AG08396 (cell line): ENCODE measurements at places on chromosomes 2 and 18.
A peak's percentile ranks its signal among the peaks of the same experiment; 100 is the strongest.

DNA sequence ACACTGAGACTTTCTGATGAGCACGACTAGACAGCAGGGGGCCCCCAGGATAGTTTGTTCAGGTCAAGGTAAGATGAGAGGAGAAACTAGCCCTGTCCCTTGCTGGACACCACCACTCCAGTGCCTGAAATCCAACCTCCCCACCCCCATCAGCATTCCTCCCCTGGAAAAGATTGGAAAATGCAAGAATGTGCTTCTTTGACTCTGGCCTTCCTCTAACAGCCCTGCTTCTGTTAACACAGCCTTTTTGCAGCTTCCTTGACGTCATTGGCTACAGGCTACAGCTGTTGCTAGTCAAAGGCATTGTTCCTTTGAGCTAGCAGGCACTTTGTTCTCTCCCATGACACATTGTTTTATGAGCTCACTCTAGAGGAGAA lies 20.1 kb upstream of the LTBP1 start:
- DNase-seq = peak; percentile 39

DNA sequence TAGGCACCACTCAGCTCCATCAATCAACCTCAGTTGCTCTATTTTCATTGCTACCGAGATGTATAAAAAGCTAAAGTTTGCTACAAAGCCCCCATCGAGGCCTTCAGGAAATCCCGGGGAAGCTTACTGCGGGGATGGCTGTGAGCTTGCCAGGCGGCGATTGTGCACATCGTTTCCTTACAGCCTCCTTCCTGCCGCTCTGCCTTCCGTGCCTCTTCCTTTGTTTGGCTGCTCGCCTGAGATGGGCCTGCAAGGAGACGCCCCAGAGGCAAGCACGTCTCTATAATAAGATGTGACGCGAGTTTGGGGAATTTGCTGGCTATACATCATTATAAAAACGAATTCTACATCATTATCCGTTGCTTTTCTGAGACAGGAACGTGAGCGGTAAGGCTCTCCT lies 41.6 kb downstream of the DHRS9 start:
- DNase-seq = no peak

GRCh38 chr2:55518841-55519165 lies 715 bp upstream of the CFAP36 start:
- DNase-seq = no peak

DNA sequence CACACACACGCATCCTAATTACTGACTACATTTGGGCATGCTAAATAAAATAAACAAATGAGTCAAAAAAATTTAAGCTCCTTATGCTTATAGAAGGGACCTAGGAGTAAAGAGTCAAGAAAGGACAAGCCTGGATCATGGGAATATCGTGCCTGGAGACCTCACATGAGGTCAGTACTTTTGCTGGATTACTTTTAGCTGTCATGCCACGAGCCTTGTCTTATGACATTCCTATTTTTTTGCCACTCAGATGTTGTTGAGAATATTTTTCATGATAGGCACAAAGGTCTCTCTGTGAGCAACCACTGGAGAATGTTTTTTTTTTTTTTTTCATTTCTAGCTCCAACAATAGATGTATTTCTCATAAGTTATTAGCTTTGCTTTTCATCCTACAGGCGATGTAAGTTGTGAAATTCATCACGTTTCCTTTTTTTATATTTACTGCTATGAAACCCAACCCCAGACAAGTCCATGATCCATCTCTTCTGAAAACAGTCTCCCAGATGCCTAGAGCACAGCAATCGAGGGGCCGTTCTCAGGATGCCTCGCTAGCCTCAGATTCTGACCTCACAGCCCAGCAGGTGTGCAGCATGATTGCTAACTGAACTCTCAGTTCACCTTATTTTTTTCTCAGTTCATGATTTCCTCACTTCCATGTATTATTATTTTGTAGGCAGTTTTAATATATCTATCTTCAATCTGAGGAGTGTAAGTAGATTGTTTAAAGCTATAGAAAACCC lies 464.5 kb downstream of the IRS1 start:
- no peak for DNase-seq

GRCh38 chr2:42557306-42557705 lies 11.1 kb upstream of the MTA3 start:
- DNase-seq = no peak

GRCh38 chr2:189506514-189506976 lies 65.3 kb downstream of the WDR75 start:
- no peak for DNase-seq

DNA sequence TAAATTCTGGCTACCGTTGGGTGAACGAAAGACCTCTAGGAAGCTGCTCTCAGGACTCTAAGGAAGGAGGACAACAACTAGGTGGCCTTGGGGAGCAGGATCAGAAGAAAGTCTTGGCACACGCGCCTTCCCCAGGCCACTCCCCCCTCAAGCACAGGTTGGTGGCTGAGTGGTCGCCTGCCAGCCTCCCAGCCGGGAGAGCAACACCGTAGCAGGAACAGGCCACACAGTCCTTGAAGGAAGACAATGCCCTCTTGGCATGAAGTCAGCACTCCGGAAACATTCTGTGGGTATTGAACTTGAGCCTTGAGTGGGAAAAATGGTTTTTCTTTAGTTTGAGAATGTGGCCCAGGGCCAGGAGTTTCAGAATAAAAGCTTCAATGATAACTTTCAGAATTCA lies 87.4 kb upstream of the AGAP1 start:
- DNase-seq = no peak

DNA sequence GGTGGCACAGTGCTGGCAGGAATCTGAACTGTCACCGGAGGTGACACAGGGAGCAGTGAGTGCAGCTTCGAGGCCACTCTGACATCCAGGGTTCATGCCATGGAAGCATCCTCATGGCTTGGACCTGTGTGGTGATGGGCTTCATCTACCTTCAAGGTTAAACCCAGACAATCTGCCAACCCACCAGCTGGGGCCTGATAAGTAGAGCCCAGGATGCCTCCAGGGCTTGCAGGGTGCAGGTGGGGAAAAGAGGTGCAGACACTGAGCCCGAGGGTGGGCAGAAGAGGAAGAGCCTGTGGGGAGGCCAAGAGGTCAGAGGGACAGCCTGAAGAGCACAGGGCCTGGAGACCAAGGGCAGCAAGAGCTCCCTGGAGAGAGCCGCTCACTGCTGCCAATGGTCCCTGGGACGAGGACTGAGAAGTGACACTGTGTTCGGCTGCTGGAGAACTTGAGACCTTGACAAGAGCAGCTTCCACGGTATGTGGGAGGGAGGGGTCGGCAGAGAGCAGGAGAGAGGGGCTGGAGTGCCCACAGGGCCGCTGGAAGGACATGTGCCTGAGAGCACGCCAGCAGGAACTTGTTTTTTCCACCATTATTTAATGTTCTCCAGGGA lies 8.1 kb upstream of the HES6 start:
- no peak for DNase-seq

DNA sequence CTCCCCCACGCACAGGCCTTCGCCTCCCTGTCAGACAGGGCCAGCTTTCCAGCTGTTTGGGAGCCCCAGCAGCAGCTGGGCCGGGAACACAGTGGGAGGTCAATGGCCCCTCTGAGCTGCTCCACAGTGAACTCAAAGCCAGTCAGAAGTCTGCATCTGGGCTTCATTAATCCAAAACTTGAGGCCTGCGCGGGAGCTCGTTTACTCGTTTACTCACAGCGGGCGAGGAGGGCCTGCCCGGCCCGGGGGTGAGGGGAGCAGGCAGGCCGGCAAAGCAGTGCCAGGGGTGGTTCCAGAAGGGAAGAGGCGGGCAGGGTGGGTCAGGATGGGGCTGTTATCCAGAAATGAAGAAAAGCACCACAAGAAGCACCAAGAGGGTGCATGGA lies 36.8 kb upstream of the SEMA4C start:
- peak; percentile 67 for DNase-seq

GRCh38 chr2:237199577-237199976 lies 113.9 kb downstream of the COPS8 start:
- DNase-seq = no peak

DNA sequence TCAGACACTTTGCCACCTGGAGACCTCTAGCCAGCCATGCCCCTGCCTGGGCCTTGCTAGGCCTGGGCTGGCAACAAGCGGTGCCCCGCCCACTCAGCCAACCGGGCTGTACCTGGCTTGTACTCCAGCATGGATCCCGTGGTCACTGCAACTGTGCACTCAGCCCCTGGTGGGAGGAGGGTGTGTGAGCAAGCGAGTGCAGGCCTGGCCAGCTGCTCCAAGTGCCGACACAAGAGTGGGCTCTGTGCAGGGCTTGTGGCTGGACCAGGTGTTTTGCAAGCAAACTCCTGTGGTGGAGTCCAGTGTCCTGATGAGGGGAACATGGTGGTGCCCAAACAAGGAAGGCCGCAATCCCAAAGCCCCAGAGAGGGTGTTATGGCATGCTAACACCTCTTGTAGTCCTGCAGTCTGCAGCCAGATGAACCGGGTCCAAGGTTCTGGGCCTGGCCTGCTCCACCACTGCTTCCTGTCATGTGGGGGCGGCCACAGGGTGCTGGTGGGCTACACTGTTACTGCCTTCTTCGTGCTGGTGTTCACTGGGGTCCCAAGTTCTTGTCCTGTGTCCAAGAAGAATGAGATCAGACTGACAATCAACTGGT lies 60.1 kb upstream of the CD28 start:
- no peak for DNase-seq

GRCh38 chr2:158893026-158893425 lies 75.4 kb upstream of the TANC1 start:
- DNase-seq = peak; percentile 71

- no peak for DNase-seq
Observed at GRCh38 chr2:157203651-157204050, 53.9 kb upstream of the GALNT5 start.

- DNase-seq = no peak
Observed at GRCh38 chr2:187612857-187613256, 58.6 kb upstream of the TFPI start.

DNA sequence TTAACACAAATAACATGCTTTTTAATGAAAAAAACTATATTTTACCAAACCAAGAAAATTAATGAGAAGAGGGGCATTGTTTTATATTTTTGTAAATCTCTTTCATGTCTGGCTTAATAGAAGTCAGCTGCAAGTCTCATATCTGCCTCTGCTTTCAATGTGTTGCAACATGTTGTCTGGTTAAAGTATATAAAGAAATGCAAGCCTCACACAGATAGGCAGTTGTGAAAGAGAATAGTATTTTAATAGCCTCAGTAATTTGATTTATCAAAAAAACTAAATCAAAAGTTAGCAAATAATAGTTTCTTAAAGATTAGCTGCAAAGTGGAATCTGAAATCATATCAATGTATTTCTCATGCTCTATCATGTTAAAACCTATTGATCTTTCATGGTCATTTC lies 52.9 kb upstream of the NCOA1 start:
- DNase-seq = no peak

DNA sequence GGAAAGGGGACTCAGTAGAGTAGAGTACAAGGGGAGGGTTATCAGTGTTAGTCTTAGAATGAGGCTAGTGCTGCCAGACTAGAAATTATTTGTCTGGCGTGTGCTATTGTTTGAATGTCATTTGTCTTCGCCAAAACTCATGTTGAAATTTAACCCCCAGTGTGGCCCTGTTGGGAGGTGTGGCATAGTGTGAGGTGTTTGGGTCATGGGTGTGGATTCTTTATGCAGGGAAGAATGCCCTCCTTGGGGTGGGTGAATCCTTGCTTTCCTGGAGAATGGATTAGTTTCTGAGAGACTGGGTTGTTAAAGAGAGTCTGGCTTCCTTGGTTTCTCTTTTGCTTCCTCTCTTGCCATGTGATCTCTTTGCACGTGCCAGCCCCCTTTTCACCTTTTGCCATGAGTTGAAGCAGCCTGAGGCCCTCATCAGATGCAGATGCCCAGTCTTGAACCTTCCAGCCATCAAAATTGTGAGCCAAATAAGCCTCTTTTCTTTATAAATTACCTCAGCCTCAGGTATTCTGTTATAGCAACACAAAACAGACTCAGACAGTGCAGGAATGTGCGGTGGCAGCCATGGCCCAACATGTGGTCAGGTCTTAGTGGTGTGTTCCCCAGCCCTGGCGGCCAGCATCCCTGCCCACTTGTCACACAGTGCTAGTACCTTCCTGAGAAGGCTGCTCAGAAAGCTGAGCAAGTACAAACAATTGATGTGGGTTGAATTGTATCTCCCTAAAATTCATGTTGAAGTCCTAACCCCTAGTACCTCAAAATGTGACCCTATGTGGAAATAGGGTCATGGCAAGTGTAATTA lies 48.4 kb upstream of the NAB1 start:
- DNase-seq = no peak

DNA sequence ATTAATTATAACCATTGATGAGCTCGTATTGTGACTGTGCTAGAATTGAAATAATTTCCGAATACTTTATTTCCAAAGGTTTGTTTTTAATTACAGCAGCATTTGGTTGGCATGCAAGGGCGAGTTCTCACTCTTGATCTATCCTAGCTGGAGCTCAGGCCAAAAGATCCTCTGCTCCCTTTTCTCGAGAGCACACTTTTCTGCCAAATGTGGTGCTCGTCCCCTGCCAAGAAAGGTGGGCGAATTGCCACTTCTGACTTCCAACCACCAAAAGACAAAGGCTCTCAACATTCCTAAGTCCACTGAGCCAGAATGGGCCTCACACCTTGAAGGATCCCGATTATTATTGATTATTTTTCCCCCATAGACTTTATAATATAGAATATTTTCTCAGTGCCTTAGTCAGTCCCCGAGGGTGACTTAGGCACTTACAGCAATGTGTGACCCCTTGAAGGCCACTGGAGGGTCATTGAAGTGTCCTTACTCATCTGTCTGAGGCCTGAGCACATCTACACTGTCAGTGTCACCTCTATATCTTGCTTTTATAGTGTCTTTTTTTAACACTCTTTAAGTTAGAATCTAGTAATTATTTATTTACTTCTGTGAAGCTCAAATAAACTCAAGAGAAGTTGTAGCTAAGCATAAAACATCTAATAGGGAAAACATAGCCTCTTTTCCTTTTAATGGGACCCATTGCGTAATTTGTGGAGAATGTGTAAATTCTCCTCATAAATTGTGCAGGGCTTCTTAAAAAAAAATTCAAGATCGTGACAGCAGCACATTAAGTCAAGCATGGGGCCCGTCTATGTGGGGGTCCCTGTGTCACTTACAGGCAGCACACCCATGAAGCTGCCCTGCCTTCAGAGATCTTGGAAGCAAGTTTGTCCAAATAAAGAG lies 98.3 kb downstream of the MEIS1 start:
- DNase-seq = no peak

DNA sequence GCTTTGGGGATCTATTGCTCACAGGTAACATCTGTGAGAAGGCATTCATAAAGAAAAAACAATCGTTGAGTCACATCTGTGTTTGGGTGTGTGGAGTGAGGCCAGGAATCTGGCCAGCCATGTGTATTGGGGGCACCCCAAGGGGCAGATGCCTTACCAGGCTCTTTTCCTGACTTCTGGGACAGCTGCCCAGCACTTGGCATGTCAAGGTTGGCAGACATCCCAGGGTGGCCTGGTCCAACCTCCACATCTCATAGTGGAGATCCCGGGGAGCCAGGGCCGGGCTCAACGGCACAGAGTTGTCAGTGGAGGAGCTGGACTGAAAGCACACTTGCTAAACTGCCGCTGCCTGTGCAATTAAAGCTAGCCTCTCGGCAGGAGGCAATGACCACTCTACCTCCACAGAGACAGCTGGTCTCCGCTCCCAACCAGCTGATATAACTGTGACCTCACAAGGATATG lies 75.3 kb upstream of the MGAT4A start:
- no peak for DNase-seq

- DNase-seq = no peak
Observed at GRCh38 chr2:153476491-153476815, 2.1 kb downstream of the RPRM start.
